ENCODE measurements at places on chromosomes 1 and 21. TPM values are rescaled to one million over a fixed set of nuclear protein-coding genes. Genes with fewer than 3 reads are reported as not detected.

KAZN gene
- 0.89 TPM for total RNA-seq

TNFAIP8L2 gene
- total RNA-seq = not detected

FCGR2B gene
- not detected for total RNA-seq

FMOD gene
- total RNA-seq = 3.5 TPM

AKNAD1 gene
- total RNA-seq = 1.2 TPM

HLX gene
- total RNA-seq = 43.8 TPM

GJA8 gene
- not detected for total RNA-seq

POLR3C gene
- 42.5 TPM for total RNA-seq

TRIM17 gene
- 0.53 TPM for total RNA-seq

KCNK1 gene
- 8.9 TPM for total RNA-seq

PCNX2 gene
- 53.5 TPM for total RNA-seq

SLC35F3 gene
- total RNA-seq = 0.71 TPM

RNF186 gene
- total RNA-seq = not detected

CD52 gene
- total RNA-seq = not detected

FAM163A gene
- not detected for total RNA-seq

C1orf94 gene
- total RNA-seq = not detected

LAD1 gene
- not detected for total RNA-seq

PAQR6 gene
- total RNA-seq = not detected

S100B gene
- not detected for total RNA-seq

BACE2 gene
- 1.4 TPM for total RNA-seq

Measured in myometrial cell (primary cell).